AG09319 (cell line): ENCODE measurements at places on chromosomes 13 and 19.

DNA sequence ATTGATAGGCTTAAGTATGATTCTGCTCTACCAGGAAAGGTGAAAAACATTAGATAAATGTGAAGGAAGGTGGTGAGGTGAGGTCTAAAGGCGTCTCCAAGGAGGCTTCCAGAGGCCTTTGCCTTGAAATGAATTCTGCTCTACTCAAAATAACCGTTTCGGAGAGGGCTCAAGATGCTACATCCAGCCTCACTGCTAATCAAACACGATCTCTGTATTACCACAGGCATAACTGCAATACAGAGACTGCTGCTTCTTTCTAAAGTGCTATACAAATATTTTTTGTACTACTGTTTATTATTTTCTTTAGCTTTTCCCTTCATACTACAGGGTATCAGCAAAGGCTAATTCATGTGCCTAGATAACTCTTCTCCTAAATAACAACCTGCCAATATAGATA lies 16.8 kb downstream of the MBNL2 start:
- no peak for DNase-seq

DNA sequence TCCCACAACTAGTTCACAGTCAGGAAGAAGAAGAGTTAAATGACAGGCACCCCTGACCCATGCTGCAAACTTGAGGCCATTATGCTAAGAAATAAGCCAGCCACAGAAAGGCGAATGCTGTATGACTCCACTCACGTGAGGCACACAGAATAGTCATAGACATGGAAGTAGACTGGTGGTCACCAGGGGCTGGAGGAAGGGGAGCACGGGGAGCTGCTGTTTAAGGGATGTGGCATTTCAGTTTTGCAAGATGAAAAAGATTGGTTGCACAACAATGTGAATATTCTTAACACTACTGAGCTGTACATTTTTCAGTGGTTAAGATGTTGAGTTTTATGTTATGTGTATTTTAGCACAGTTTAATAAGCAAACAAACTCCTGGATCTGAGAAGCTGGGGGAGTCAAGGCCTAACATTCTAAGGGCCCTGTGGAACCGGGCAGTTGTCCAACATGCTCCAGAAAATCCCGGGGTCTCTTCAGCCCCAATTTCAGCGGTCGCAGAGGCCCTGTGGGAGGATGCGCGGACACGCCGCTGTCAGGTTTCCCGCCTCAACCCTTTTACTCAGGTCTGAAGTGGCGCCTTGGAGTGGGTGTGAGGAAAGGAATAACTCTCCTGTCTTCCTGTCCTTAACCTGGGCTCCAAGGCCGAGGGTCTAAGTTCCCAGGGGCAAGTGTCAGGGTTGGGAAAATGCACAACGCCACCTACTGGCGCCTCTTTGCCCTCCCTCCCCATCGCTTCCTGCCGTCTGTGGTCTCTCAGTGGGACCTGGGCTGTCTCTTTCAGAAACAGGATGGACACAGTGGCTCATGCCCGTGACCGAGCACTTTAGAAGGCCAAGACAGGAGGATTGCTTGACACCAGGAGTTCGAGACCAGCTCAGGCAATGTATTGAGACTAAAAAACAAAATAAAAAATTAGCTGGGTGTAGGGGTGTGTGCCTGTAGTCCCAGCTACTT lies 4.4 kb upstream of the TMEM272 start:
- no peak for DNase-seq

- DNase-seq: no peak
Observed at GRCh38 chr13:31442571-31442970, 242.8 kb downstream of the B3GLCT start.

DNA sequence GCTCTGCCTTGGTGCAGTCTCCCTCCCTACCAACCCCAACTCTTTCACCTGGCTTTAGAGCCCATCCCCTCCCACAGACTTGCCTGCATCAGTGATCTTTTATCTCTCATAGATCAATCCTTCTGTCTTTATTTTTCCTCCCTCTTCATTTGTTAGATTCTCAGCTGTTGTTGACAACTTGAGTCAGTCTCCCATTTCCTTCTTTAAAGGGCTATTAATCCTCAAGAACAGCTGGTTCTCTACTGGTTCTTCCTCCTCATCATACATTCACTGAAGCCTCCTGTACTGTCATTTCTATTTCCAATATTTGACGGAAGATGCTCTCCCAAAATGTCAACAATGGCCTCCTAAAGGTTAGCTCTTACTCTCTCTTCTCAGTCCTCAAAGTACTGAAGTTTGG lies 408.2 kb downstream of the TBC1D4 start:
- DNase-seq: no peak

DNA sequence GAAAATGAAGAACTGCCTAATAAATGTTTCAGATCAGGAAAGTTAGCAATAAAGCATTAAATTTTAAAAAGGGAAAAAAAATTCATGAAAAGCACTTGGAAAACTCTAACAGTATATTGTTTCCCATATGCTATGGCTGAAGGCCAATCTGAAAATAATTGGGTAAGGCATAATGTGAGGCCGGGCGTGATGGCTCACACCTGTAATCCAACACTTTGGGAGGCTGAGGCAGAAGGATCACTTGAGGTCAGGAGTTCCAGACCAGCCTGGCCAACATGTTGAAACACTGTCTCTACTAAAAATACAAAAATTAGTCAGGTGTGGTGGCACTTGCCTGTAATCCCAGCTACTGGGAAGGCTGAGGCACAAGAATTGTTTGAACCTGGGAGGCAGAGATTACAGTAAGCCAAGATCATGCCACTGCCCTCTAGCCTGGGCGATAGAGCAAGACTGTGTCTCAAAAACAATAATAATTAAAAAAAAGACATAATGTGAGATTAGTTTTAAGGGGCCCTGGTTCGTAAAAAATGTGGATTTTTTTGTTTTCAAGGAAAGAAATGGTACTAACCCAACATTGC lies 15.2 kb downstream of the INTS6 start:
- DNase-seq: no peak

DNA sequence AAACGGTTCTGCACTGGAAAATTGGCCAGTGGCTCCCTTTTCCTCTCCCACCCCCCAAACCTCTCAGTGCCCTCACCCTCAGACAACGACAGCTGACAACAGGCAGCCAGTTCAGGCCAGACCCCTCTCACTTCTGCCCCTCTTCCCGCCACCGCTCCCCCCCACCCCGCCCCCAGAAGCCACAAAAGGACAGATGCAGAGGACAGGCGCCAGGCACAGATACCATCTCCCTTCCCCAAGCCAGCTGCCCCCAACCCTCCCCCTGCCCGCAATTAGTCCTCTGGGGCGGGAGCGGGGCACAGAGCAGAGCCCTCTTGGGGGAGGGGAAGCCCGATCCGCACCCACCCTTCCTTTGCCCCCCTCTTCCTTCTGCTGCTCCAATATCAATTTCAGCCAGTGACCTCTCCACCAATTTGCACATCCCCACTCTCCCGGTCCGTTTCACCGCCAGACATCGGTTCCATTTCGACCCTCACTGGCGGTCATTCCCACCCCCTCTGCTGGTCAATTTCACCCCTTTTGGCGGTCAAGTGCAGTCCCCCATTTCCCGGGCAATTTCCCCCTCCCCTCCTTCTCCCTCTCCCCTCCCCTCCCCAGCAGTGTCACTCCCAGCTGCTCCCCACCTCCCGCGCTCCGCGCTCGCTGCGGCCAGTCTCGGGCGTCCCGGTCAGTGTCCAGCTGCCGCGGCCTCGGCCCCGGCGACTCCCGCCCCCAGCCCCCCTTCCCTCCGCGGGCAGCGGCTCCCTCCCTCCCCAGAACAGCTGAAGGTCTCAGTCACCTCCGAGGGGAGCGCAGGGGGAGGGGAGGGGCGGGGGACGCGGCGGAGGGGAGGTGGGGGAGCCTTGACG lies at the start of gene SHD:
TSS of gene SHD (plus strand) at position 848 of the 848 bp plus-strand sequence. CDS start 798 bp downstream, outside the sequence.
- no peak for DNase-seq

DNA sequence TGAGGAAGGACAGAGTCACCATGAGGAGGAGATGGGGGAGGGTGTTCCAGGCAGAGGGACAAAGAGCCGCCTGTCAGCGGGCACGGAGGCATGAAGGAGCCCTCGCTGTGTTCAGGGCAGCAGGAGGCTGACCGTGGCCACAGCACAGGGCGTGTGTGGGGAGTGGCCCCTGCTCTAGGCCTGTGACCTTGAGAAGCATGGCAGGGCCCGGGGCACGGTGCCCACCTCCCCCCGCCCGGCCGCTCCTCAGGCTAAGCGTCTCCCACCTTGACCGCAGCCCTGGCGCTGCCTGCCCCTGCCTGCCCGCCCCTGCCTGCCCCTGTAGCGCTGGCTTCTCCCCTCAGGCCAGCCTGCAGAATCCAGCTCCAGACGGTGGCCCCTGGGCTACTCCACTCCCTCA lies 11.6 kb downstream of the MAP2K2 start:
- no peak for DNase-seq

DNA sequence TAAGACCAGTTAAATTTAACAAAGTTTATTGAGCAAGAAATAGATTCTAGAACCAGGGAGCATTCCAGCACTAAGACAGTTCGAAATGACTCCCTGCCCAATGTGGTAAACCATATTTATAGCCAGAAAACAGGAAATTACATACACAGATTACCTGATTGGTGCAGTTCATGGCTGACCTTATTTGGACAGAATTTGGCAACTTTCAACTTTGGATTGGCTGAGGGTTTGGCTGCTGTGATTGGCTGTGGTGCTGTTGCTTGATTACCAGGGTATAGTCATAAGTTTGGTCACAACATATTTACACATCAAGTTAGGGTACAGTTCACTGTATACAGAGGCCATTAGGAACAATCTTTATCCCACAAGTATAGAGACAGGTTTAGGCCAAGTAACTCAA lies 984.8 kb upstream of the MIR17HG start:
- no peak for DNase-seq

GRCh38 chr13:113736258-113736731 lies 22.7 kb upstream of the TMEM255B start:
- no peak for DNase-seq

DNA sequence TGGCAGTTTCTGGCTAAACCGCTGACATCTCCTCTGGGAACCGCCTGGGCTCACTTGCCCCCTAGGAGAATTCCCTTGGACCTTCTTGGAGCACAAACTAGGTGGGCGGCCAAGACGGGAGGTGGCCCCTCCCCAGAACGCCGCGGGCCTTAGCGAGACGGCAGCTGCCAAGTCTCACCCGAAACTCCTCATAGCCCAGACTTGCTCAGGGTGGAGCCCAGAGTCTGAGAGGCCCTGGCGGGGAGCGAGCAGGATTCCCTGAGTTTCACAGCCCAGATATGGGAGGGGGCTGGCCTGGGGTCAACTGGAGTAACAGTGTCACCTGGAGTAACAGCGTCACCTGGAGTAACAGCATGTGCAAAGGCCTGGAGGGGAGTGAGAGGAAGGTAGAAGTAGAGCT lies 10.1 kb downstream of the TINCR start:
- no peak for DNase-seq

DNA sequence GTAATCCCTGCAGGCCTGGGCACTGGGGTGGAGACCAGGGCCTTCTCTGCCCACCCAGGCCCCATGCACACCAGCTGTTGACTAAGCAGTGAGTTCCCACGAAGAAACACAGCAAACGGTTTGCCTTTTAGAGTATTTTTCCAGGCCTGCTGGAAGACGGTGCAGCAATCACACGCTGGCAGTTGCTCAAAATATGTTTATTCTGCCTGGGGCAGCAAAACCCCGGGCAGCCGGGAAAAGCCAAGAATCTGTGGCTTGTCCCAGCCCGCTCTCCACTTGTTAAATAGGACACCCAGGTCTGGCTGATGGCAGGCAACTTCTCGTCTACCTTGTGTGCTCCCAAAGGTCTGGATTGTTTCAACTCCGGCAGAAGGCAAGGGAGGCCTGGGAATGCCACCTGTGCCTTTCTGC lies 40.8 kb downstream of the GGACT start:
- peak; percentile 29 for DNase-seq

DNA sequence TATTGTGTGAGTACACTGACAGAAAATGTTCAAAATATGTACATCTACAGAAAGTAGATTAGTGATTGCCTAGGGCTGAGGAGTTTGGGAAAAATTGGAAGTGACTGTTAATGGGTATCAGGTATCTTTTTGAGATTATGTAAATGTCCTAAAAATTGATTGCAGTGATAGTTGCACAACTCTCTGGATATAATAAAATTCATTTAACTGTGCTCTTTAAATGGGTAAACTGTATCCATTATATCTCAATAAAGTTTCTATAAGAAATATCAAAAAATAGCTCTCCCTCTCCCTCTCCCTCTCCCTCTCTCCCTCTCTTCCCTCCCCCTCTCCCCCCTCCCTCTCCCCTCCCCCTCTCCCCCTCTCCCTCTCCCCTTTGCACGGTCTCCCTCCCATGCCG lies 9.4 kb upstream of the ZNF227 start:
- no peak for DNase-seq

- DNase-seq: no peak
Observed at GRCh38 chr19:56690670-56691069, 19.1 kb upstream of the ZNF835 start.

GRCh38 chr19:43362745-43363144 lies 9.3 kb downstream of the CD177 start:
- DNase-seq: no peak

DNA sequence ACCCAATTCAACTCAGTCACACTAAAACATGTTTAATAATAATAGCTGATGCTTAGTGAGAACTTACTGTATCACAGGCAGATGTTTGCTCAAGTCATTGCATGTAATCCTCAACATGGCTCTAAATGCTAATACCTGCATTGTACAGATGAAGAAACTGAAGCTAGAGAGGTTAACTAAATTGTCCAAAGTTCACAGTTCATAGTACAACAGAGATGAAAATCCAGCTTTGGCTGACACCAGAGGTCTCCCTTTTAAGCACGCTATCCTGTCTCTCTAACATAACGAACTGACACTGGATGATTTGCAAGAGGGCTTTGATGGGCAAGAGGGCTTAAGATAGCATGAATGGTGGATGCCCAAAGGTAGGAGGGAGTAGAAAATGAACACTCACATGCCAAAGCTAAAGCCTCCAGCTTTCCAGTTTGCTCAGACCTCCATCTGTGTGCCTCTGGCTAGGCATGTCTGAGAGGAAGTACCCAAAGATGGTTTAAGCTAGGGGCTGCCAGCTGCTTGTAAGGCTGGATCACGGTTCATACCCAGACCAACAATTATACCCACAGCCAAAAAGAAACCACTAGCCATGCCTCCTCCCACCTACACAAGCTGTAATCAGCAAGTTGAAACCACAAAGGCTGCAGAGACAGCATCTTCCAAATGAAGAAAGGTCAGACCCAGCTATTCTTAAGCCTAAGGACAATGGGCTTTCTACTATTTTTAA lies 196.9 kb upstream of the UBL3 start:
- DNase-seq: no peak

DNA sequence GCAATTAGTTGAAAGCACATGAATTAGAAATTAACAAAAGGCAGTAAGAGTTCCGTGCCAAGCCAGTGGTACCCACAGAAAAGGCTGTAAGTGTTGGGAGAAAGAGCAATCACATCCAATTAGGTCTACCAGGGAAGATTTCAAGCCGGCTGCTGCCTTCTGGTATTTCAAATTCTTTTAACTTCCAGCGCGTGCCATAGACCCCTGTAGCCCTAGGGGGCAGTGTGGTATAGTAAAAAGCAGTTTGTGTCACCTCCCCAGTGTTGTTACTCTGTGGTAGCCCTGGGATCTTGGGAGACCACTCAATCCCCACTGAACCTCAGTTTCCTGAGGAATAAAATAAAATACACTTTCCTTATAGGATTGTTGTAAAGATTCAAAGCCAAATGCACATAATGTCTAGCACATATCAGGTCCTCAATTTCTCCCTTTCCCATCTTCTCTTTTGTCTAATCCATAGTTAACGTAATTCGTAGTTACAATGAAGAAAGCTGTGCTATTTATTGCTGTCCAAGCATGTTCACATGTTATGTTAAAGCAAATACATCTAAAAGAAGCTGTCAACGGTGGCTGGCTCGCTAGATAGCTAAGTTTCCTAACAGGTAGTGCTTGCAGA lies 230.2 kb downstream of the TDRD3 start:
- DNase-seq: no peak

- no peak for DNase-seq
Observed at GRCh38 chr13:28147495-28147894, 9.2 kb downstream of the PAN3 start.
